Ovary (tissue), 10 donors: ENCODE measurements at places on chromosomes 1 and 21.

DNA sequence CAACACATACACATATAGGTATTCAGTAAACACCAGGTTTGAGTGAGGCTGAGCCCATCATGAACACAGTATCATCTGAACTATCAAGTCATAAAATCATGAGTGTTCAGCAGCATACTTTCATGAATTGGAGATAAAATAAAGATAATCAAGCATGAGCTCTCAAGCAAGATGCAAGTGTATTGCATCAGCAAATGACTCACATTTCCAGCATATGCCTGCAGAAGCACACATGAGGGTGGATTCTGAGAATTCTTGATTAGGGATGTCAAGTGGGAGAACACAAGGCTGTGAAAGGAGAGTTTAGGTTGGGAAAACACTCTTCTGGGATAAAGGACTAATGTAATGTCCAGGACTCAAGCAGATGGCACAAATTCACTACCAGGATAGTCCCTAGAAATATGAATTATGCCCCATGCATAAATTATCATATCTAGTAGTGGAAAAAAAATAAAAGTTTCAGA lies 299.2 kb downstream of the SRGAP2C start:
- no peak for DNase-seq

GRCh38 chr21:44462834-44463200 lies 7.5 kb downstream of the LRRC3 start:
- DNase-seq, result no peak

DNA sequence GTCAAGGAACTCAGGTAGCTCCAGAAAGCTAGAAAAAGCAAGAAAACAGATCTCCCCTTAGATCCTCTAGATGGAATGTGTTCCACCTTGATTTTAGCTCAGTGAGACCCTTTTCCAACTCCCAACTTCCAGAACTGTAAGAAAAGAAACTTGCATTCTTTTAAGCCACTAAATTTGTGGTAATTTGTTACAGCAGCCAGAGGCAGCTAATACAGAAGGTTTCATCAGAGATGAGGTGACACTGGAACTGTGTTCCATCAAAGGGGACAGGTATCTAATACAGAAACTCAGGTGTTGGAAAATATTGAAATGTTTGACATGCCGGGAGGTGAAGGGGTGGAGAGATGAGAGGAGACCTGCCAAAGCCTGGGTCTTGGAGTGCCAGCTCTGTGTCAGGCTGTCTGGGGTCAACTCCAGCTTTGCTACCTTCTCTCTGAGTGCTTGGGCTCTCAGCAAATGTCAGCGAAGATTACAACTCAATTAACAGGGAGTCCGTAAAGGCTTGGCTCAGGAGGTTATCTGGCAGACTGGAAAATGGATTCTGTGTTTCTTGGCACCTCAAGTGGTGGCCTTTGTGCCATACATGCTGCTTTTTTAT lies 71.3 kb downstream of the PLPP3 start:
- DNase-seq, result no peak

- DNase-seq, result no peak
Observed at GRCh38 chr1:183180634-183181056, 5.4 kb upstream of the LAMC2 start.

- DNase-seq, result no peak
Observed at GRCh38 chr1:159652506-159652905, 61.9 kb downstream of the CRP start.

GRCh38 chr1:241167121-241167630 lies 189.8 kb downstream of the RGS7 start:
- DNase-seq, result no peak

DNA sequence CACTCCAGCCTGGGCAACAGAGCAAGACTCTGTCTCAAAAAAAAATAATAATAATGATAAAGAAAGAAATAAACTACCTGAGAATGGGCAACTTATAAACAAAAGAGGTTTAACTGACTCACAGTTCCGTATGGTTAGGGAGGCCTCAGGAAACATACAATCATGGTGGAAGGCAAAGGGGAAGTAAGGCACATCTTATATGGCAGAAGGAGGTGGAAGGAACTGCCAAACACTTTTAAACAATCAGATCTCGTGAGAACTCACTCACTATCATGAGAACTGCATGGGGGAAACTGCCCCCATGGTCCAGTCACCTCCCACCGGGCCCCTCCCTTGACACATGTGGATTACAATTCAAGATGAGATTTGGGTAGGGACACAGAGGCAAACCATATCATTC lies 6.3 kb upstream of the EGLN1 start:
- no peak for DNase-seq

- DNase-seq, result no peak
Observed at GRCh38 chr1:108634521-108634920, 26.4 kb downstream of the HENMT1 start.
